Gastroesophageal sphincter (tissue), 4 donors: ENCODE measurements at places on chromosomes 12 and 14. TPM values are rescaled to one million over a fixed set of nuclear protein-coding genes. Genes with fewer than 3 reads are reported as not detected.

BDKRB2 gene
- 8.2 TPM for total RNA-seq

AKAP3 gene
- 0.13 TPM for total RNA-seq

OTOGL gene
- total RNA-seq: 1.7 TPM

TTC9 gene
- total RNA-seq: 7.3 TPM

MLH3 gene
- 76.1 TPM for total RNA-seq

P2RX2 gene
- total RNA-seq: 3.8 TPM

SMAGP gene
- total RNA-seq: 8.0 TPM

DEGS2 gene
- 0.47 TPM for total RNA-seq

IL31 gene
- not detected for total RNA-seq

SIX4 gene
- 1.6 TPM for total RNA-seq

- ATAC-seq: no peak
Observed at GRCh38 chr12:60225216-60226000, 629.6 kb downstream of the SLC16A7 start.

GRCh38 chr14:67268426-67269150 lies 27.4 kb downstream of the PALS1 start:
- ATAC-seq: no peak

DNA sequence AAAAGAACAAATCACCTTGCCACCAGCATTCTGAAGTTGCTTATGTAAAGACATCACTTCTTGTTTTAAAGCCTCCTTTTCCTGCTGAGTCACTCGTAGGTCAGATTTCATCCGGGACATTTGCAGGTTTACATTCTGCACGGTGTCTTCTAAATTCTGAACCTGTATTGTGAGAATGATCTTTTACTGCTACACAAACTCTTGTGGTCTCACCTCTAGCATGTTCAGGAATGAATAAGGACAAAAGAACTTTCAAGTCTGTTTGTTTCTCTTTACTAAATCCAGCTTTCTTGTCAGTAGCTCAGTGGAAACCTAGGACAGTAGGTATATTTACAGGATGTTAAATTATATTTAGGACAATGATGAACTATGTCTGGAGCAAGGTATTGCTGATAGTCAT lies 73.5 kb upstream of the SAV1 start:
- ATAC-seq: no peak

DNA sequence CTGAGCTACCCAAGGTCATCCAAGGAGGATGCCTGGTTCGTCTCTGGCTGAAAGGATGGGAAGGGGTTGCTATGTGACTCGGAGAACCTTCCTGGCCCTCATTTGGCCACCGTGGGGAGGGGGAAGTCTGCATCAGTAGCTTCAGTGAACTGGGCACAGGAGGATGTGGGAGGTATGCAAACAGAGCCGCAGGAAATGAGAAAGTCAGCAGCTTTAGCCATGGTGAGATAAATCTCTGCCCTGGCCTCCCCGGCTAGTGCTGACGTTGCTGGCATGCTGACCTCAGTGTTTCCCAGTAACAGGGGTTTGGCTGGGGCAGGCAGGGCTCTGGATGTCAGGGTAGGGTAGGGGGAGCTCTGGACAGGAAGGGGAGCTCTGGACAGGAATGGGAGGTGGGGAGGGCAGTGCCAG lies 2.3 kb upstream of the CEBPE start:
- no peak for ATAC-seq

GRCh38 chr12:31768046-31768445 lies 39.2 kb upstream of the AMN1 start:
- no peak for ATAC-seq

DNA sequence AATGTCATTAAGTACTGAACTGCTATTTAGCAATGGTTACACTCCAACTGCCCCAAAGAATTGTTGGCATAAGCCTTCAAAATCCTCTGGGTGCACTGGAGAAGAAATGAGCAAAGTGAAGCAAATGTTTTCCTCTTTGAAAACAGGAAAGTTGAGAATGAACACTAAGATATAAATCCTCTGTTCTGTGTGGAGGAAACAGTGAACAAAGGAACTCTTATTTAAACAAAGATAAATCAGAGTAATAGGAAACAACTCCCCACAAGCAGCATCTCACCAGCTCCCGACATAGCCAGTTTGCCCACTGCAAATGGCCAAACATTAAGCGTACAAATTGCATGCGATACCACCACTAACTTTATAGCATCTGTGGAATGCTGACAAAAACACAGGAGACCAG lies 54.0 kb downstream of the BCAT1 start:
- no peak for ATAC-seq

GRCh38 chr12:90235642-90236041 lies 527.0 kb upstream of the ATP2B1 start:
- ATAC-seq: no peak

DNA sequence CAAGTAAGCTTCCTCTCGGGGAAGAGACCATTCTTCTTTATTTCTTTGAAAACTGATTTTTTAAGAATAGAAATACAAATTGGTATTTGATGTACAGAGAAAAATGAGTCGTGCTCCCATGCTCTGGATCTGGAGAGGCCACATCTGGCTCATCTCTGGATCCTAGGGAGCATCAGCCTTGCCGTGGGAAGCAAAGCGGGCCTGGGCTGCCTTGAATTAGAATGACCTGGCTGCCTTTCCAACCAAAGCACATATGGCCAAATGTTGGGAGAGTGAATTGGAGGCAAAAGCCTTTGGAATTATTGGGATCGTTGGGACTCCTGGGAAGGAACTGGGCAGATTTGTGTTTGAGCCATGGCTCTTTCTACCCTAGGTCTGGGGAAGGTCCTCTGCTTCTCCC lies 80.0 kb downstream of the SLC25A47 start:
- ATAC-seq: no peak

DNA sequence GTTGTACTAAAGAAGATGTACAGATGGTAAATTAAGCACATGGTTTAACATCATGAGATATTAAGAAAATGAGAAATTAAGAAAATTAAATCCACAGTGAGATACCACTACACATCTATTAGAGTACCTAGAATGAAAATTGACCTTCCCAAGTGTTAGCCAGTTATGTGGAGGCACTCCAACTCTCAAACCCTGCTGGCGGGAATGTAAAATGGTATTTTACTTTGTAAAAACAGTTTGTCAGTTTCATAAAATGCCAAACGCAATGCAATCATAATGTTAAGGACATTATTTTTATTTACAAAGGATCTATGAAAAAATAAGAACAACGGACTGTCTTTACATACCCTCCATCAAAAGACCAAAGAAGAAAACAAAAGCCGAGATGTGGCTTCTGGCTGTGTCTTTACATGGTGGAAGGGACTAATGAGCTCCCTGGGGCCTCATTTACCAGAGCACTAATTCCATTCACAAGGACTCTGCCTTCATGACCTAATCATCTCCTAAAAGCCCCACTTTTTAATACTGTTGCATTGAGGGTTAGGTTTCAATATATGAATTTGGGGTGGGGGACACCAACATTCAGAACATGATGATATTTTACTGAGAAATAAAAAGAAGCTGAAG lies 1178.7 kb downstream of the AACS start:
- no peak for ATAC-seq

DNA sequence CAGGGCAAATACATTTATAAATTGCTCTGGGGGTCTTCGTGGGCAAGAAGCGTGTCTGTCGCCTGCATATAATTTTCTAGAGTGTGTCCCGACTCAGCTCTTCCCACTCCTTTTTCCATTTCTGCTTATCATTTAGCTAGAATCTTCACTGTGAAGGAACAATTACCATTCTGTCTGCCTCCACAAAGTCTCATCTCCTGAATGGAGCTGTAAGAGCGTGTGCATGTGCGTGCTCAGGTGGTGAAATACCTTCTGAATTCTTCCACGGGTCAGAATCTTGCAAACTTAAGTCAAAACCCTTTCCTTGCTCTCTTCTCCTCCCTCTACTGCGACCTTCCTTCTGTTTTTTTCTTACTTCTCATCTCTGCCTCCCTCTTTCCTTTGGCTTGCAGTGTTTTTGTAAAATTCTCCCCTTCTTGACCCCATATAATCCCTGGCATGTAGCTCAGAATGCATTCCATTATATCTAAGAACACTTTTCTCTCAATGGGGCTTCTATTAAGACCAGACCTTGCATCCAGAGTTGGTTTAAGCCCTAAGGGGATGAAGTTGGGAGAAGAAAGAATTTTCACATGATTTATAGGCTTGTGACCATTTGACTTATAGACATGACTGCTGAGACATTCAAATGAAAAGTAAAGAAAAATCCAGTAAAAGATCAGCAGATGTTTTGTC lies 25.0 kb upstream of the GSG1 start:
- no peak for ATAC-seq

- no peak for ATAC-seq
Observed at GRCh38 chr12:117498256-117498655, 136.8 kb upstream of the NOS1 start.

- no peak for ATAC-seq
Observed at GRCh38 chr14:67680121-67680602, 5.7 kb upstream of the VTI1B start.

- ATAC-seq: no peak
Observed at GRCh38 chr12:7907009-7907408, 29.0 kb downstream of the SLC2A3 start.

GRCh38 chr14:66239589-66239988 lies 246.6 kb upstream of the CCDC196 start:
- ATAC-seq: no peak

DNA sequence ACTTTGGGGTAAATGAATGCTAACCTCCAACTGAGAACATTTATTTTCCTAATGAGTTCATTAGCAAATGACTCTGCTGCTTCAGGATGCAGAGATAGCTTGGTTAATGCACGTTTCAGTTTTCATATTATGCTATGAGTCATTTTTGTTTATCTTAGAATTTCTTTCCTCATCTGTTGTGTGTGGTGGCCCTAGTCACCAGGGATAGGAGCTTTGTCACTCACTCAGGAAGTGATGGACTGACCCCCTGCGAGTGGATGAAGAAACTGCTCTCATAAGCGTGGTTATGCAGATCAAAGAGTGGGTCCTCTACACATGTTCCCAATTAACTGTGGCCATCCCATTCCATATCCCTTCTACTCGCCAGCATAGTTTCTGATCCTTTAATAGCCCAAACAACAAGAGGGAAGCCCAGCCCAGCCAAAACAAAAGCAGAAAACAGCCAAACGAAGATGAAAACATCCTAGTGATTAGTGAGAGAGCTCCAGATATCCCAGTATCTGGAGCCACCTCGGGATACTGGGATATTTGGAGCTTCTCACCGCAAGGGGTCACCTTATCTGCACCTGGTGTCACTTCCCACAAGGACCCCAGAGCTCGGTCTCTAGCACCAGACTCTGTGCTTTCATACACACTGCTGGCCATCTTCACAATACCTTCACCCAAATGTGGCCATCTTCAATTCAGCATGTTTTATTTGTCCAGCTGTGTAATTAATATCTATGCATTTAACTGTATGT lies 8.6 kb downstream of the TC2N start:
- ATAC-seq: peak; percentile 51

GRCh38 chr14:91891721-91892220 lies 24.4 kb upstream of the TC2N start:
- ATAC-seq: no peak

GRCh38 chr14:54329082-54329695 lies 67.6 kb upstream of the CDKN3 start:
- ATAC-seq: peak; percentile 65

GRCh38 chr14:55739967-55740648 lies 160.1 kb downstream of the KTN1 start:
- ATAC-seq: peak; percentile 41

GRCh38 chr12:17511369-17511768 lies 578.6 kb downstream of the RERGL start:
- ATAC-seq: no peak

DNA sequence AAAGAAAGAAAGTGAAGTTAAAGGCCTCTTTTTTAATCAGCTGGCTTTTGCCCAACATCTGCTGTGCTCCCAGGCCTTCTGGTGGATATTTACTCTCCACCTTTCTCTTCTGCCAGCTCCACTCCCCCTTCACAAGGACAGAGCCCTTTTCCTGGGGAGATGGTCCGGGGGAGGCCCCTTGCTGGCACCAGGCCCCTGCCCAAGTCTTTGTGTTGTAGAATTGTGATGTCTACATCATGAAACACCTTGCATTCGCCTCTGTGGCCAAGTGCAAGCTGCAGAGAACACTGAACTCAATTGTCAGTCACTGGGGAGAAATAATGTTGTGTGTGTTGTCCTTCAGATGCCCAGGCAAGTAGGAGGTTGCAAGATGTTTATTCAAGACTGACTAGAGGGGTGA lies 150.3 kb downstream of the DPF3 start:
- ATAC-seq: no peak

- ATAC-seq: no peak
Observed at GRCh38 chr14:38042322-38042721, 165.4 kb upstream of the SSTR1 start.

DNA sequence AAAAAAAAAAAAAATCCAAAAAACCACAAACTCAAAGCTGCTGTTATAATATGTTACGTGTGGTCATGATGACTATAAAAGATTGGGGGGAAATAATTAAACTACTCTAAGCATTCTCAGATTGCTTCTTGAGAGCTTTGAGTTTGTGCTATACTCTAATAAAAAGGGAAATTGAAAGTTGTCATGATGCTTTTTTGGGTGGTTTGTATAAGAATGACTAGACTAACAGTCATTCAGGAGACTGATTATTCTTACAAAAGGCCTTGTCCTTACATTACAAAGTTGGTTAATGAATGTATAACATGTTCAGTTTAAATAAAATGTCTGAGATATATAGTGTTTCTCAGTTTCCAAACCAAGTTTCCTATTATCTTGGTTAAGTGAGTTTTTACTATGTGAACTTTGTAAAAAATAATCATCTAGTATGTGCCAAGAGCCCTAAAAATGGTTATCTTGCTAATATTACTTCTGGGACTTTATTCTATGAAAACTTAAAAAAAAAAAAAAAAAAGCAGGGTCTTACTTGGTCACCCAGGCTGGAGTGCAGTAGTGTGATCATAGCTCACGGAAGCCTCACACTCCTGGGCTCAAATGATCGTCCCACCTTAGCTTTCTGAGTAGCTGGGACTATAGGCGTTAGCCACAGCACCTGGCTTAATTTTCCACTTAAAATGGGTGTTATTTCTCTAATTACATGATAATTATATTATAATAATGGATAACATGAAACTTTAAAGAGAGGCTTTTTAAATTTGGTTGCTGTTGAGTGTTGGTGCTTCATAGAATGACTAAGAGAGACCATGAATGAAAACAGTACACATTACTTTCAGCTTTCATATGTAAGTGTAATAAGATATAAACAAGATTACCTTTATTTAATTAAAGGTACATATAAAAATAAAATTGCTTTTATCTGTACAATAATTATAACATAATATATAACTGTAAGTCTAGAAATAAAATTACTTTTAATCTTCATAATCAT lies 459.6 kb upstream of the RGS6 start:
- ATAC-seq: no peak

DNA sequence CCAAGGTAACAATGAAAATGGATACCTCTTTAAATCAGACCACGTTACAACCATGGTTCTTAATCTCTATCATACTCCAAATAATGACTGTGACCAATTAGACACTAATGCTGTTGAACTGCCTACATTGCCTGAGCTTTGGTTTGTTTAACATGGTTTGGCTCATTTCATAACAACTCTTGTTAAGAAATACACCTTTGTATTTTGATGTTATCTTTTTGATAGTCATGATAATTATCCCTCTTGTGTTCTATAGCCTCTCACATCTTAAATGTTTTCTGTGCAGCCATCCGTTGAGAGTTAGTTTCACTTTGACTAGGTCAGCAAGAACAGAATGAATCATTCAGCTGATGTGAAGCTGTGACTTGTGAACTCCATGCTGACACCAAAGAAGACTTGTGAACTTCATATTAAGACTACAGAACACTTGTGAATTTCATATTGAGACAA lies 75.5 kb upstream of the RERGL start:
- no peak for ATAC-seq
